ENCODE measurements at places on chromosomes 12 and 14. TPM values are rescaled to one million over a fixed set of nuclear protein-coding genes. Genes with fewer than 3 reads are reported as not detected.

Gene NAA25
- total RNA-seq, result 25.8 TPM

Gene ASPG
- total RNA-seq, result not detected

Gene OR6C3
- total RNA-seq, result not detected

Gene PTPN6
- total RNA-seq, result not detected

Gene DPPA3
- total RNA-seq, result not detected

Gene KCNA1
- total RNA-seq, result not detected

Gene PMCH
- not detected for total RNA-seq

Gene KRT85
- not detected for total RNA-seq

Gene TULP3
- total RNA-seq, result 41.5 TPM

Gene NKX2-1
- total RNA-seq, result not detected

Gene SCN8A
- total RNA-seq, result 23.5 TPM

Data from fibroblast of villous mesenchyme (primary cell).